ENCODE measurements at places on chromosomes 3 and 15.

GRCh38 chr15:78667578-78668236 is 26.7 kb upstream of the CHRNB4 start:
- DNase-seq = no peak

- no peak for DNase-seq
Measured at GRCh38 chr15:33551860-33552259, 241.1 kb downstream of the RYR3 start.

DNA sequence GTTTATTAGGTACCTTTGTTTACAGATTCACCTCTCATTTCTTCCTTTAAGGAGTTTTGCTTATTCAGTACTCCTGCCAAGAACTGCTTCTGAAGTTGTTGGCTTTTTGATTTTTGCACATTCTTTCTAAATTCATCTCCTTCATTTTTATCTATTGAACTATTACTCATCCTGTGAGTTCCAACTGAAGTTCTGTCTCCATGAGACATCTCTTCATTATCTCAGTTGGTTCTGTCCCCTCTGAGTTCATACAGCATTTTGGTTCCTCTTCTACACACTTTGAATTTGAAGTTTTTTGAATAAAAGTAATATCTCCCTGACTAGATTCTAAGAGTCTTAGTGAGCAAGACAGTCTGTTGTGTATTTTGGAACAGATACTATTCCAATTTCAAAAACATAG is 299.7 kb downstream of the OTOL1 start:
- no peak for DNase-seq

DNA sequence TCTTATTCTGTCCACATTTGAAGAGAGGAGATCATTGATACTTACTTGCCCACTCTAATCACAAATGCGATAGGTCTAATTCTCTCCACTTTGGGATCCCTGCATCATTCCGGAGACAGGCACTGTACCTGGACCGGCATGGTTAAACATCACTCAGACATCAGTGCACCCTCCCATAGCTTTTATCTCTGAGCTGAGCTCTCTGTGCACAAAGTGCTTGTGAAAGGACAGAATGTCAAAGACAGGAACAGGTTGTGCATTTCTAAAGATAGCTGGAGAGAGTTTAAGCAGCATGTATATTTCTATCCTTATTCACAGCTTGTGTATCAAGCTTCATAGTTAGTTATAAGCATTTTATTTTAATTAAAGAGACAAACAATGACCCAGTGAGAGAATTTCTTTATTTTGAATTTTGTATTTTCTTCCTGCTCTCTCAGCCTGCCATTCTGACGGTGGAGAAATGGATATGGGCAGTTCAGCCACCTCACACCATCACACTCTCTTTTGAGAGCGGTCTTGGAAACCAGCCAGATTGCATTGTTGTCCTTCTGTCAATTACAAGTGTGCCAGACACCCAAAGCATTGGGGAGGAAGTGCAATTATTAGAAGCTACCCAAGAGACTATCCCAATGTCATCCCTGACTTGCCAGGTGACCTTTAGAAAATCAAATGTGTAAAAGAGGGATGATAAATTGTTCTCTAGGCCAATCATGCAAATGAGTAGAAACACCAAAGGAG is 65.2 kb upstream of the CHL1 start:
- no peak for DNase-seq

- peak; percentile 40 for DNase-seq
Measured at GRCh38 chr3:190424478-190425439, 24.9 kb downstream of the TMEM207 start.

- peak; percentile 43 for DNase-seq
Measured at GRCh38 chr3:184874709-184875644, 63.0 kb downstream of the VPS8 start.

- DNase-seq = no peak
Measured at GRCh38 chr15:62439543-62440016, 274.5 kb upstream of the C2CD4B start.

Data from BE2C (cell line).